NCI-H1436 treated with DMSO at 0.1 percent for 48 hours (cell line): ENCODE measurements at places on chromosomes 1 and 21.

GRCh38 chr1:172991674-172992400, 58.9 kb downstream of the TNFSF18 start:
- DNase-seq = no peak

- no peak for DNase-seq
These were observed 43.9 kb upstream of the POFUT2 start for GRCh38 chr21:45331531-45332147.

DNA sequence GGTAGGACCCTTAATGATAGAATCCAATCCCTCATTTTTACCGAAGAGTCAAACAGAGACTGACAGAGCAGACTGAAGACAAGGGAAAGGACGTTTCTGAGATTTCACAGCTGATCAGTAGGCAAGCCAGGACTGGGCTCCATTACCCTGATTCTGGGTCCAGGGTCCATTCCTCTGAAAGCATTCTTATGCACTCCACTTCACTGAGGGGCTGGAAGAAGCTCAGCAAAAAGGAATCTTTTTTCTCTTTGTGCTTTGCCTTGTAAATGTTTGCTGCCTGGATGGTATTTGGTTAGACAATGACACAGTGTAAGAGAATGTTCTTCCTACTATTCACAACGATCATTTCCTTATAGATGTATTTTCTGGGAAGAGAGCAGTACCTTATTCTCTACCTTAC, 331.3 kb upstream of the PROX1 start:
- no peak for DNase-seq

GRCh38 chr1:199784138-199784895, 243.2 kb upstream of the NR5A2 start:
- DNase-seq = no peak

- no peak for DNase-seq
These were observed 53.0 kb upstream of the CNN3 start for GRCh38 chr1:94979656-94980581.

GRCh38 chr1:226210571-226211176, 12.8 kb upstream of the MIXL1 start:
- DNase-seq = no peak

GRCh38 chr1:21001042-21001441, 175.7 kb downstream of the EIF4G3 start:
- no peak for DNase-seq

DNA sequence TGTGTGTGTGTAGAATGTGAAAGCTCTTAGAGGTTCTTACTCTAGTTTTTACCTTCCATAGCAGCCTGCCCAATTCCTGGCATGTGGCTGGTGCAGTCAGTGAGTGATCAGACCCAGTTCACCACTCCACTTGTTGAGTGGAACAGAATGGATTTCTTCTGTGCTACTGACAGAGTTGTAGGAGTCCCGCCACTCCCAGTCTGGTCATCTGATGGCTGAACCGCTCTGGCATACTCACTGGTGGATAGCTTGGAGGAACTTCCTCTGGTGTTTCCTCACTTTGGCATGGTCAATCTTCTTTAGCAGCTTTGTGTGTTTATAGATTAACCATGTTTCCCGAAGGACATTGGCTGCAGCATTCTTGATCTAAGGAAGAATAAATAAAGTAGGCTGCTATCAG, 106.7 kb upstream of the ADAR start:
- no peak for DNase-seq

DNA sequence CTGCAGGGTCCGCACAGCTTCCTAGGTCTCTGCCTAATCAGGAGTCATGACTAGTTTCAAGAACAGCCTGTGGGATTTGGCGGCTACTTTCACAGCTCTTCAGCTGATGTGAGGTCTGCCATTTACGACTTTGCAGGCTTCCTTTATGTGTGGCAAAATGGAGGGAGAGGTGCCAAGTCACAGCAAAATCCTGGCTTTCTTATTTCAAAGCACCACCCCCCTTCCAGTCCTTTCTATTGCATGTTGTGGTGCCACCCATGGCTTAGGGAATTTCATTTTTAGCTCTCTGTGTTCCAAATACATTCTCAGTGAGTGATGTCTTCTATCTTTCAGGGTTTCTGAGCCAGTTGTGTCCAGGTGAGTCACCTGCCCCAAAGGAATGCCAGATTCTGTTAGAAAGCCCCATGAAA, 75.1 kb upstream of the WLS start:
- no peak for DNase-seq

GRCh38 chr1:222750651-222751050, 13.6 kb downstream of the FAM177B start:
- no peak for DNase-seq

DNA sequence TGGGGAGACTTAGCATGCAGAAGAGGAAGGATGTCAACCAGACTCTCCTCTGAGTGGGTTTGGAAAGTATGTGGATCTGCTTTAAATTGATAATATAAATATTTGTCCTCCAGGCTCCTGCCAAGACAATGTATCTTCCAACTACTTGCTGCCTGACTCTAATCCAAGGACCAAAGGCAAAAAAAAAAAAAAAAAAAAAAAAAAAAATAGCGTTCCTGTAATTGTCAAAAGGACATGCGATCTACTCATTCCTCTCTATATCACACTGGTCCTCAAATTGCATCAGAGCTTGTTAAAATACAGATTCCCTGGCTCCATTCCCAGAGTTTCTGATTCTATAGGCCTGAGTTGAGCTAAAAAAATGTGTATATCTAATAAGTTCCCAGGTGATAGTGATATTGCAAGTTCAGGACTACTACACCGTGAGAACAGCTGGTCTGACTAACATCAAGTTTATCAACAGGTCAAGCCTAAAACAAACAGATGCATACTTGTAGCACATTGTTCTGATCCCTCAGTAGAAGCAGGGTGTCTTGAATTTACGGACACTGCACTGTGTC, 141.3 kb downstream of the TNR start:
- DNase-seq = no peak

DNA sequence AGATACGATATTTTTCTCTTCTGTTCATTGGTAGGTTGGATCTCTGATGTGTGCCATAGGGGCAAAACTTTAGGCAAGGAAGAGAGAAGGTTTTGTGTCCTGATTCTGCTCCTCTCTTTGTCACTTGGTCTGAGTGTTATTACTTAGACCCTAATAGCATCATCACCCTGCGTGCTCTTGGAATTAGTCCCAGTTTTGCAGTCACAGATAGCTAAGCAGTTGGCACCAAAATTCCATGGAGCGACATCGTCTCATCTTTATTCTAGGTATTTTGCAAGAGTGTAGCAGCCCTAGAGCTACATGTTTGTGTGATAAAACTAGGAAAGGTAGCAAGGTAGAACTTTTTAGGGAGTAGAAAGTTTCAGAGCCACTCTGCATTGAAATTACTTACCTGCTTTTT, 23.8 kb downstream of the PIP5K1A start:
- DNase-seq = no peak

GRCh38 chr21:39400173-39400572, 45.4 kb downstream of the LCA5L start:
- DNase-seq = no peak

DNA sequence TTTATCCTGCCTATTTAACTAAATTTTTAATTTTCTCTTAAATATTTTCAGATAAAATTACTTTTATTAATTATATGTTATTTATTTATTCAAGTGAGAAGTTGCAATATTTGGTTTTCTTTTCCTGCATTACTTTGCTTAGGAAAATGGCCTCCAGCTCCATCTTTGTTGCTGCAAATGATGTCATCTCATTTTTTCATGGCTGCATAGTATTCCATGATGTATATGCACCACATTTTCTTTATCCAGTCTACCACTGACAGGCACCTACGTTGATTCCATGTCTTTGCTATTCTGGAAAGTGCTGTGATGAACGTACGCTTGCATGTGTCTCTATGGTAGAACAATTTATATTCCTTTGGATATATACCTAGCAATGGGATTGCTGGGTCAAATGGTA, 186.9 kb upstream of the LYPLAL1 start:
- DNase-seq = no peak

GRCh38 chr1:113452921-113453770, 62.8 kb downstream of the MAGI3 start:
- DNase-seq = no peak

DNA sequence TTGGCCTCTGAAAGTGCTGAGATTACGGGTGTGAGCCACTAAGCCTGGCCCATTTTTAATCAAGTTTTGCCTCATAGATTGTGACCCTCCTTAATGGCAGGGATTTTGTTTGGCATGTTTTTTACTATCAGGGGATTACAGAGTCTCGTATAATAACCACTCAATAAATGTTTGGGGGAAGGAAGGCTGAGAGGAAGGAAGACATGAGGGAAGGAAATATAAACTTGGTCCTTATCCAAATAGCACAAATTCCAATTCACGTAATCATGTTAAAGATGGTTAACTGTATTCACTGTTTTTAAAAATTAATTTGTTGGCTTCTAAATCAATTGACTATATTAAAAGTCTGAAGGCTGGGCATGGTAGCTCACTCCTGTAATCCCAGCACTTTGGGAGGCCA, 30.9 kb upstream of the SERTAD4 start:
- no peak for DNase-seq

DNA sequence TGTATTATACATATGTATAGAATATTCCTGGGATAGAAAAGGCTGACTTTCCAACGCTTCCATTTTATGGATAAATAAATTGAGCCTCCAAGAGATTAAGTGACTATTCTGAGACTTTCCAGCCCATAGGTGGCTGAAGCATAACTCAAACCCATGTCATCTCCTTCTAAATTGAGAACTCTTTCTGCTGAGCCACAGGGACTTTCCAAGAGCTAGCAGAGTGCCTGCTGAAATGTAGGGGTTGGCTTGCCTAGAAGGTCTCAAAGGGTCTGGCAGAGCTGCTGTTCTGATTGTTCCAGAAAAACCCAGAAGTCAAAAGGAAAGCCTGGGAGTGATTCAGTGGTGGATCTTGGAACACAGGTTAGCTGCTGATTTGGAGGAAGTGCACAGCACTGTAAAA, 146.4 kb upstream of the BEND5 start:
- DNase-seq = no peak

- no peak for DNase-seq
These were observed 19.6 kb downstream of the ARHGEF10L start for GRCh38 chr1:17558954-17559614.

GRCh38 chr21:43772425-43772821, 3.7 kb downstream of the CSTB start:
- DNase-seq = no peak

DNA sequence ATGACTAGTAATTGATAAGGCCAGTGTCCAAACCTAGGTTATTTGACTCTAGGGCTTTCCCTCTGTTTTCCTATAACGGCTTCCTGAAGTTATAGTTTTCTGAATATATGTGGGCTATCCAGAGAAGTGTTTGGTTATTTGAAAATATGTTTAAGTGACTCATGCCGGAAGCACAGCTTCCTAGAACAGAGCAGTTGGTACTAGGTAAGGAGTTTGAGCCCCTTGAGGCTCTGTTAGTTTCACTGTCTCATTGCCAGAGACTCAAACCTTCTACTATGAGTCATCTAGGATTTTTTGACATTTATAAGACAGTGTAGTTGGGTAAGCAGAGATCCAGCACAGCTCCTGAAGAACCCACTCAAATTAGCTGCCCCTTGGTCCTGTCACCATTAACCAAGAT, 27.1 kb upstream of the LEPR start:
- DNase-seq = no peak
